ENCODE measurements at places on chromosomes 5 and 9.

DNA sequence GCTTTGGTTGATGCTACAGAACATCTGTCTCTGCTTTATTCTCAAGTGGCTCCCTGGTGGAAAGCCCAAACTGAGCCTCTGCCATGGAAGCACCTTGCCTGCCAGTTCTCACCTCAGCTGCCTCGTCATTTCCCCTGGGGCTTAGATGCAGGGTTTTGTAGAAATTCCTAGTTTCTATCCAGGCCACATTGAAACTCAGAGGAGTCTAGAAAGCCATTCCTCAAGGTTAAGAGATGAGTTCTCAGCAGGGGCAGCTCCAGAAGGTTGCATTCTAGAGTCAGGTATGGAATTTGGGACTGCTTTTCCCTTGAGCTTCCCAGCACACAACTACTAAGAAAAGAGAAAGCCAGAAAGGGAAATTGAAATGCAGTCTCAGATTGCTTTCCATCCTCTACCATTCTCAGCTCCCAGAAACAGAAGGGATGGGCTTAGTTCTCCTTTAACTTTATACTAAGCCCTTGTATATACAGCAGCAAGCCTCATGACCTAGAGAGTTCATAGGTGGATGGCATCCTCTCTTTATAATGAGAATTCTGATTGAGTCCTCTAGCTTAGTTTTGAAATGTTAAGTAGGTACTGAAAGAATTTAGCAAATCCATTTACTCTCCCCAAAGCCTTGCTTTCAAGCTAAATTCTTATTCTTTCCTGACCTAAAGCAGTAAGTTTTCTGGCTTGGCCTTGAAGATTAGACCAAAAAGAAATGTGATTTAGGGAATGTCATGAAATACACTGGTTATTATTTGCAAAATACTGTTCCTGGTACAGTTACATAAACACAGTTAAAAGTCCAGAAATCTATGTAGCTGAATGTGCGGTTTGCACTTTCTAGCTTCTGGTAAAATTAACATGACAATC is 66.0 kb upstream of the MEF2C start:
- DNase-seq: no peak

DNA sequence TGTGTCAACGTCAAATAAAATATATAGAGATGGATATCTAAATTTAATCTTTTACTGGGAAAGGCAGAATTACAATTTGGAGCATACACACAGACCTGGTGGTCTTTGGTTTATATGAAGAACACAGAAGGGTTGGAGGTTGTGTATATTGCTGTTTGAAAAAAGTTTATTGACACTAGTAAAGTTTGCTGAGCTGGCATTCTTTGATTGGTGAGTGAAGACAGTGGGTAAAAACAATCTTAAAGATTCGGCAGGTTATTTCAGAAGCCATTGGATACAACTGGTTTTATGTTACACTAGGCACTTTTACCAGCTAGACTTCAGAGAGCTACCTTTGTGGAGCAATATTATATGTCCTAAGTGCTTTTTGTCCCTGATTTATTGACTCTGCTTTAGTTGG is 27.2 kb downstream of the IZUMO3 start:
- no peak for DNase-seq

DNA sequence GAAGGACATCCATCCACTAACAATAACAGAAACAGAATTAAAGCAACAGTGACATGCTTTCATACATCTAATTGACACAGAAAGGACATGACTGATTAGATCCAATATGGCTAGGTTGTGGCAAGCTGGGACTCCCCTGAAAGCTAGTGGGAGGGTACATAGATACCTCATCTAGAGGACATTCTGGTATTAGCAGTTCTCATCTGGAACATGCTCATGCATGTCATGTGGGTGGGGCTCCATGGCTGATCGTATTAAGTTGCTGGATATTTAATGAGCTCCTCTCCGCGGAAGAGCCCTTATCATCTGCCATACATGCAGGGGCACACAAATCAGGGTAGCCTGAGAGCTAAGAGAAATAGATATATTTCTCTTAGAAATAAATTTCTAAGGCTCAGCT is 358.9 kb downstream of the ICE1 start:
- DNase-seq: no peak

GRCh38 chr5:38755181-38755580 is 90.6 kb upstream of the OSMR start:
- no peak for DNase-seq

DNA sequence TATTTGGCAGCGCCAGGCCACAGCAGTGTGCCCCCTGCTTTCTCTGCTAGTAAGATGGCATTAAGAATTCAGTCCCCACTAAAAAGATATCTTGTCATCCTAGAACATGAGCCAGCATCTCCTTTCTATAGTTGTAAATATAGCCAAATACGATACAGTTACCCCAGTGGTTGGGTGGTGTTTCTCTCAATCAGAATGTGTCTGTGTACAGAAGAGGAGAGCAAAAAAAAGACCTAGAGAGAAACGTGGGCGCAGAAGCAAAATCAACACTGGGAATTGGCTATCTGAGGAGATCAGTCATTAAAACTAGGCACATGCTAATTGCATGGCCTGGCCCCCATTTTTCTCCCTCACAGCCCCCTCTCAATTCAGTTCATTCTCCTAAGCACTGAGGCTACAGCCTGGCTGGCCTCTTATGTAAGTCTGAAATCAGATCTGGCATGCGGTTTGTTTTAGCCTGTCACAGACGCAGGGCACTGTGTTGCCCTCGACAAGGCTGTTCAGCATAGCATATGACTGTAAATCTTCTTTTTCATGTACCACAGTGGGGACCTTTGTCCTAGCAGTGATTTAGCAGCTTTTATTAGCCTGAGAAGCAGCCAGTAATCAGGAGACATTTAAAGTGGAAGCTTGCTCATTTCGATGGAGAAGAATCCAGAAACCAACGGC is 57.8 kb downstream of the RORB start:
- DNase-seq: no peak

GRCh38 chr5:136808756-136809155 is 443.4 kb upstream of the TRPC7 start:
- no peak for DNase-seq
